Psoas muscle (tissue), 8 donors: ENCODE measurements at places on chromosomes 2 and 18. TPM values are rescaled to one million over a fixed set of nuclear protein-coding genes. Genes with fewer than 3 reads are reported as not detected.

PDE11A gene
- total RNA-seq, result 12.9 TPM

TAF4B gene
- 5.4 TPM for total RNA-seq

POTEI gene
- not detected for total RNA-seq

CAPN14 gene
- not detected for total RNA-seq

SLC40A1 gene
- 21.5 TPM for total RNA-seq

CYP26B1 gene
- total RNA-seq, result 4.5 TPM

STRADB gene
- total RNA-seq, result 87.3 TPM

LRRC30 gene
- 1.5 TPM for total RNA-seq

ASTL gene
- not detected for total RNA-seq

RUFY4 gene
- total RNA-seq, result not detected

TMEM182 gene
- total RNA-seq, result 100 TPM

DNA sequence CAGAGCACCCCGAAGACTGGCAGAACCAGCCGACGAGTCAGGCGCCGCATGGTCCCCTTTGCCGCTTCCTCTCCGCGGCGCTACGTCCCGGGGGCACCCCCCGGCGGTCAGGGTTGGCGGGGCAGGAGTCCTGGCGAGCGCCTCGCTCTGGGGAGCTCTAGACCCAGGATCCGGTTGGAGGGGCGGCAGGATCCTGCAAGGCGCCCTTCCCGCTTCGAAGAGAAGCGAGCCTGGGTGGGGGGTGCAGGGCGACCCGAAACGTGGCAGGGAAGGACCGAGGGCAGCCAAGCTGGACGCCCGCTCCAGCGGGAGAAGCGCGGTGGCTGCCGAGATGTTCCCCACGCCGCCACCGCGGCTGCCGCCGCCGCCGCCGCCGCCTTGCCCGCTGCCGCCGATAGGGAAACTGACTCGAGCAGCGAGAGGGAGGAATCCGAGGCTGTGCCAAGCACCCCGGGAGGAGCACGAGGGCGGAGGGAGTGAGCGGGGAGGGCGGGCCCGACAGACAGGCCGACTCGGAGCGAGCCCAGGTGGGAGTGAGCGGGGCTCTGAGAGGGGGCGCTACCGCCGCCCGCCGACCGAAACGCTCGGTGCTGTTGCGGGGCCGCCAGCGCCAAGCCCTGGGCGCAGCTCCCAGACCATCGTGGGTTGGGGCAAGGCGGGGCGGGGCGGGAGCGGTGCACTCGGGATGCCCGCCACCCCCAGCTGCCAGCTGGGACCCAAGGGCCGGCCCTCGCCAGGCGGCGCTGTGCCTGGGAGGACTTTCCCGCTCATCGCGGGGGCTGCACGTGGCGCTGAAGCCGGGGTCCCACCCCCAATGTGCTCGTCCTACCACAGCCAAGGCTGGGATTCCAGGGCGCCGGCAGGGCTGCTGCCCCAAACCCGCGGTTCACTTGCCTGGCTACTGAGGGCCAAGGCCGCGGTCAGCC is at the start of gene GALNT14:
Gene GALNT14, minus strand, starts transcription at position 404 of the 926 bp plus-strand sequence. Its CDS starts 354 bp downstream, at position 50.
- peak; percentile 71 for DNase-seq
- H3K36me3 ChIP-seq, result no peaks in the 10 kb centered on the region
- peaks cover 13% of the 10 kb centered on the region for H3K4me1 ChIP-seq

- no peak overlapping the region for H3K27ac ChIP-seq
- H3K27me3 ChIP-seq, result no peaks in the 10 kb centered on the region
- no peak overlapping the region for H3K4me3 ChIP-seq
- DNase-seq, result no peak
Measured at GRCh38 chr2:217462121-217462520, 540.7 kb downstream of the TNS1 start.

DNA sequence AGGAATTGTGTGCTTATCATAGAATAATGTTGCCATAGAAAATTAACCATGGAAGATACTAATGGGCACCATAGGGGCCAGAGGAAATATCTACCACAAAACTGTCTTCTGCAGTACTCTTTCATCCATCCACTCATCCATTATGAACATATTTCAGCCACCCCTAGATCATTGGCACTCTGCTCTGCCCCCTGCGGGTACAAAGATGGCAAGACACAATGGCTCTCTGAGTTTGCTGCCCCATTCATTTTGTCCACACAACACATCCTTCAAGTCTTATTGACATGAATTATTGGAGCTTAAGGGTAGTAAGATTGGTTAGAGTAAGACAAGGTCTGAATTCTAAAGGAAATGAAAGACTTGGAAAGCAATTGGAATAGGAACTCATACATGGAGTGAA is 1224.7 kb upstream of the CELF4 start:
- no peak overlapping the region for H3K27ac ChIP-seq
- H3K4me1 ChIP-seq, result no peaks in the 10 kb centered on the region
- H3K27me3 ChIP-seq, result no peaks in the 10 kb centered on the region
- H3K36me3 ChIP-seq, result no peaks in the 10 kb centered on the region
- no peak overlapping the region for H3K4me3 ChIP-seq
- no peak for DNase-seq

GRCh38 chr2:65450393-65450792 is 18.0 kb upstream of the SPRED2 start:
- H3K27ac ChIP-seq, result no peak overlapping the region
- H3K27me3 ChIP-seq, result no peaks in the 10 kb centered on the region
- no peaks in the 10 kb centered on the region for H3K4me1 ChIP-seq
- H3K36me3 ChIP-seq, result no peaks in the 10 kb centered on the region
- H3K4me3 ChIP-seq, result no peak overlapping the region

- no peak overlapping the region for H3K27ac ChIP-seq
- H3K36me3 ChIP-seq, result no peaks in the 10 kb centered on the region
- peaks cover 3% of the 10 kb centered on the region for H3K27me3 ChIP-seq
Measured at GRCh38 chr2:102194609-102195268, 7.9 kb downstream of the IL1RL2 start.

- H3K36me3 ChIP-seq, result no peaks in the 10 kb centered on the region
- H3K4me1 ChIP-seq, result peaks cover 12% of the 10 kb centered on the region
- peak; percentile 83 for DNase-seq
- no peak overlapping the region for H3K27ac ChIP-seq
Measured at GRCh38 chr2:85243101-85244072, 84.4 kb downstream of the TGOLN2 start.

DNA sequence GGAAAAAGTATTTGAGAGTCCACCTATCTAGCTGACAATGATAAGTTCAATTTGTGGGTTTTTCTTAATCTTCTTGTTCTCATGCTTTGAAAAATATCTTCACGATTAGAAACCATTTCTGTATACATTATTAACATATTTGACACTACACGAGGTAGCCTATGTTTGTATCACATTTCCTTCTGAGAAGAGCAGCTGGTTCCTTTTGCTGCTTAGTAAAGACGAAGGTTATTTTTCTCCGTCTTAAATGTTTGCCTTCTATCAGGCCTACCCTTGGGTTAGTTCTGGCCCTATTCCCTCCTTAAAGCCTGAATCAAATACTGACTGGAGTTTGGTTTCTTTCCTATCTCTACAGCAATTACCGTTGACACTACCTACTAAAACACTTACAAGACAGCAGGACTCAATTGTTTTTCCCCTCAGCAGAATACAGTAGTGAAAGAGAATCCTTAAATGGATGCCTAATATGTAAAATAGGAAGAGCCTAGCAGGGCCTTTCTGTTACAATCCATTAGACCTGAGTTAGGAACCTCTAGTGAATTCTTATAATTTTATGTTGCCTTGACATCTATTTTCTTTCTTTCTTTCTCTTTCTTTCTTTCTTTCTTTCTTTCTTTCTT is 790.4 kb downstream of the EPHA4 start:
- no peak overlapping the region for H3K4me3 ChIP-seq
- DNase-seq, result no peak
- no peaks in the 10 kb centered on the region for H3K36me3 ChIP-seq
- H3K4me1 ChIP-seq, result no peaks in the 10 kb centered on the region
- no peaks in the 10 kb centered on the region for H3K27me3 ChIP-seq

- no peaks in the 10 kb centered on the region for H3K36me3 ChIP-seq
- no peak for DNase-seq
- H3K4me3 ChIP-seq, result no peak overlapping the region
Measured at GRCh38 chr2:150154308-150154797, 333.1 kb downstream of the RND3 start.

GRCh38 chr18:26091047-26091630 is 726 bp upstream of the SS18 start:
- peak overlapping the region; percentile 95 for H3K27ac ChIP-seq
- H3K27me3 ChIP-seq, result no peaks in the 10 kb centered on the region
- peaks cover 23% of the 10 kb centered on the region for H3K4me1 ChIP-seq
- H3K36me3 ChIP-seq, result no peaks in the 10 kb centered on the region

GRCh38 chr18:76491473-76491775 is 3.6 kb downstream of the ZNF516 start:
- peaks cover 34% of the 10 kb centered on the region for H3K4me1 ChIP-seq
- H3K36me3 ChIP-seq, result no peaks in the 10 kb centered on the region
- peak overlapping the region; percentile 91 for H3K27ac ChIP-seq
- H3K27me3 ChIP-seq, result no peaks in the 10 kb centered on the region
- peak; percentile 84 for DNase-seq

DNA sequence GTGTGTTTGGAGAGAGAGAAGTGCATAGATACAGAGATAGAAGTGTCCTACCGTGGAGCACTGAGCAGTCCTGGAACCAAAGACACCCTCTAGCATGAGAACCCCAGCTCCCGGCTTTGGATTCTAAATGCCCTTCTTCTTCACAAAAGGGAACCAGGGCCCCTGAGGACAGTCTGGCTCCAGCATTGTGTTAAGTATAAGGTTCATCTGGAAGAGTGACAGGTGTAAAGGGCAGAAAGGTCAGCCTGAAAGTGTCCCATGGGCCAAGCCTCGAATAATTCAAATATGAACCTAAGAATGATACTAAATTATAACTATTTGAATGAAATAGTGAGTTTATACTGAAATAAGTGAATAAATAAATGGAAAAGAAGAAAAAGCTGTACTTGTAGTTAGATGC is 109.7 kb downstream of the SNTG2 start:
- no peak overlapping the region for H3K27ac ChIP-seq
- no peaks in the 10 kb centered on the region for H3K36me3 ChIP-seq
- H3K4me1 ChIP-seq, result no peaks in the 10 kb centered on the region
- no peak overlapping the region for H3K4me3 ChIP-seq
- no peaks in the 10 kb centered on the region for H3K27me3 ChIP-seq

DNA sequence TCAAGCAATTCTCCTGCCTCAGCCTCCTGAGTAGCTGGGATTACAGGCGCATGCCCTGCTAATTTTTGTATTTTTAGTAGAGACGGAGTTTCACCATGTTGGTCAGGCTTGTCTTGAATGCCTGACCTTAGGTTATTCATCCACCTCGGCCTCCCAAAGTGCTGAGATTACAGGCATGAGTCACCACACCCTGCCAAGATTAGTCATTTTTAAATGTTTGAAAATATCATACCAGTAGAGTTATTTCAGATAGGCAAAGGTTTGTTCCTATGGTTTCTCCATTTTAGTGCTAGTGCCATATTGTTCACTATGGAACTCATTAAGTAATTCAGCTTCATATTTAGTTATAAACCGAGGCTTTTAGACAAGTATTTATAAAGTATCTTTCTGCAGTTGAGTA is 52.3 kb downstream of the HIBCH start:
- DNase-seq, result no peak
- no peak overlapping the region for H3K27ac ChIP-seq
- H3K27me3 ChIP-seq, result no peaks in the 10 kb centered on the region
- no peaks in the 10 kb centered on the region for H3K36me3 ChIP-seq

DNA sequence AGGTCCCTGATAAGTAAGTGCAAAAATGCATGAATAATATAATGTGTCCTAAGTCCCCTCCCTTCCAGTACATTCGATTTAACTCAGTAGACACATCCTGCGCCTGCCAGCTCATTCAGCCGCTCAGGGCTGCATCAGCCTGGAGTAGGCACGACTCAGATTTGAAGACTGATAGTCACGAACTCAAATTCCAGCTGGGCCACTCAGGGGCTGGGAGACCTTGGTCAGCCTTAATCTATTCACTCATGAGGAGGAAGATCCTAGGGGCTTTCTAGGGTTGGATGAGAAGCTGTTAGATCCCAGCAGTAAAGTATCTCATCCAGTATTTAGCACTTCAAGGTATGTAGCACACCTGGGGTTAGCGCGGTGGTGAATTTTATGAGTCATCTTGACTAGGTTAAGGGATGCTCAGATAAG is 98.9 kb upstream of the ODC1 start:
- H3K4me1 ChIP-seq, result no peaks in the 10 kb centered on the region
- no peaks in the 10 kb centered on the region for H3K36me3 ChIP-seq
- no peaks in the 10 kb centered on the region for H3K27me3 ChIP-seq
- DNase-seq, result no peak
- no peak overlapping the region for H3K27ac ChIP-seq
- H3K4me3 ChIP-seq, result no peak overlapping the region

GRCh38 chr2:42965196-42965595 is 172.8 kb upstream of the HAAO start:
- peak overlapping the region; percentile 80 for H3K27ac ChIP-seq
- H3K27me3 ChIP-seq, result no peaks in the 10 kb centered on the region
- H3K36me3 ChIP-seq, result no peaks in the 10 kb centered on the region

- peaks cover 15% of the 10 kb centered on the region for H3K4me1 ChIP-seq
- no peaks in the 10 kb centered on the region for H3K27me3 ChIP-seq
- H3K36me3 ChIP-seq, result peaks cover 5% of the 10 kb centered on the region
- DNase-seq, result no peak
- H3K27ac ChIP-seq, result peak overlapping the region; percentile 71
- H3K4me3 ChIP-seq, result peak overlapping the region; percentile 37
Measured at GRCh38 chr18:8800445-8800844, 95.1 kb downstream of the MTCL1 start.

DNA sequence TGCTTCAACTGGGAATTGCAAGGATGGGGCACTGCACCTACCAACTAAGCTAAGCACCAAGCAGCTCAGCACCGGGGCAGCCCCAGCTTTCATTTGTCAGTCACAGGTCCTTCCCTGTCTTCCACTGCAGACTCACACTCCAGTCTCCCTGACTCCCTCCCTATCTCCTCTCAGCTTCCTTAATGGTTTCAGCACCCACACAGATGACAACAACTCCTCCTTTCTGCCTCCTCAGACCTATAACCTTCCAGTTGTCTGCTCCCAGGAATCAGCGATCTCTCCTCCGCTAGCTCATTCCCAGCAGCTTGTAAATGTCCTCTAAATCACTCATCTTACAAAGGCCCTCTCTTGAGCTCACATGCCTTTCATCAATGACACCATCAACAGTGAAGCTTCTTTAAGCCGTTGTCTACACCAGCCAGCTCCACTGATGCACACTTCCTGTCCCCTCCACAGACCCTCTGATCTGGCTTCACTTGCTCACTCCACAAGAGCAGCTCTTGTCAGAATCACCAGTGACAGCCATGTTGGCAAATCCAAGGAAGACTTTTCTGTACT is 32.1 kb downstream of the CLASP1 start:
- no peak overlapping the region for H3K4me3 ChIP-seq
- peaks cover 46% of the 10 kb centered on the region for H3K4me1 ChIP-seq
- DNase-seq, result no peak
- H3K27me3 ChIP-seq, result no peaks in the 10 kb centered on the region
- peak overlapping the region; percentile 39 for H3K27ac ChIP-seq

DNA sequence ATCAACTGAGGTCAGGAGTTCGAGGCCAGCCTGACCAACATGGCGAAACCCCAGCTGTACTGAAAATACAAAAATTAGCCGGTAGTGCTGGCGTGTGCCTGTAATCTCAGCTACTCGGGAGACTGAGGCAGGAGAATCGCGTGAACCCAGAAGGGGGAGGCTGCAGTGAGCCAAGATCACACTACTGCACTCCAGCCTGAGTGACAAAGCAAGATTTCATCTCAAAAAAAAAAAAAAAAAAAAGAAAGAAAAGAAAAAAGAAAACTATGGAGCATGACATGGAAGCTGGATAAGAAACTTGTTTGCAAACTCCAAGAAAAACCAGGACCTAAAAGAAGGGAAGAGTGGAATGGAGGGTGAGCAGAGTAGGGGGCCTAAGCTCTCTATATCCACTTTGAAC is 1.9 kb upstream of the CHMP1B start:
- H3K27ac ChIP-seq, result peak overlapping the region; percentile 98
- H3K4me1 ChIP-seq, result peaks cover 8% of the 10 kb centered on the region
- peak overlapping the region; percentile 91 for H3K4me3 ChIP-seq
- H3K27me3 ChIP-seq, result no peaks in the 10 kb centered on the region
- H3K36me3 ChIP-seq, result peaks cover 11% of the 10 kb centered on the region
